ENCODE measurements at places on chromosomes 1 and 21.

DNA sequence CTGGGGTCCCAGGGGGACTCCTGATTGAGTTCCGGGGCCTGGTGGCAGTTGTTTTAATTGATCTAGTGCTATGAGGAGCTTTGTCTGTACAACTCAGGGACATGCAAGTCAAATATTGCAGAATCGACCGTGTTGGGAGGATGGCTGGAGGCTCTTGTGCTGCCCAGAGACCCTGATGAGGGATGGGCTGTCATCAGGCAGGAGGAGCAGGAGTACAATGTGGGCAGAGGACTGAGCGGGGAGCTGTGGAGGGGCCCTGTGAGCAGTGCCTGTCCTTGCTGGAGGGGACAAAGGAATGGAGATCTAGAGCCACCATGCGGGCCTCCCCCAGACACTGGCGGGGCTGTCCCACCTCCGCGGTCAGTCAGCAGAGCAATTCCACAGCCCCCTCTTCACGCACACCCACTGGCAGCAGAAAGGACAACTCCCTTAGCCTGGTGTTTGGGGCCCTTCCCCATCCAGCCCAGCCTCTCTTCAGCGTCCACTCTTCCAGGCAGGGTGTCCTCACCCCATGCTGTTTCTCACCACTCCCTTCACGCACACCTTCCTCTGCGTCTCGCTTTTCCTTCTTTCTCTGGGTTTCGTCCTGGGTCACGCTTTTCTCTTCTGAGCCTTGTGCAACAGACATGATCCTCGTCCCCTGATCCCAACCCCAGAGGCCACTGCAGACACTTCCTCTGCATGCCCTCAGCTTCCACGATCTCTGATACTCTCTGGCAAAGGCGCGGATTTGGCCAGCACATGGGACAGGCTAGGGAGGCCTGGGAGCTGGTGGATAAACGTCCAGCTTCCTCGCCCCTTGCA lies 122.6 kb downstream of the GRIK3 start:
- no peak for DNase-seq

DNA sequence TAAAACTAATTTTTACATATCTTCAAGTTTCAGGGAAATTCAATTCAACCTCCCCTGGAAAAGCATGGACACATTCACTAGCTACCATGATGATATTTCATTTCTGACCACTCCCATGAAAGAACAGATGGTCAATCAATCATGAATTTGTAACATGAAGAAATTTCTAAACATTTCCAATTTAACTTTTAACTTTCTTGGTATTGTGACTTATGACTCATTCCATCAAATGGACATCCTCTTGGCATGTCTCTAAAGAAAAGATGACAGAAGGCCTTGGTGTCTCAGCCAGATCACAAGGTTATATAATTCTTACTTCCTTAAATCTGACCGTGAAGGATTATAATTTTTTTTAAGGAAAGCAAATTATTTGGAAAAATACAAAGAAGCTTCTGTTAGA lies 10.5 kb upstream of the MCOLN3 start:
- no peak for DNase-seq

DNA sequence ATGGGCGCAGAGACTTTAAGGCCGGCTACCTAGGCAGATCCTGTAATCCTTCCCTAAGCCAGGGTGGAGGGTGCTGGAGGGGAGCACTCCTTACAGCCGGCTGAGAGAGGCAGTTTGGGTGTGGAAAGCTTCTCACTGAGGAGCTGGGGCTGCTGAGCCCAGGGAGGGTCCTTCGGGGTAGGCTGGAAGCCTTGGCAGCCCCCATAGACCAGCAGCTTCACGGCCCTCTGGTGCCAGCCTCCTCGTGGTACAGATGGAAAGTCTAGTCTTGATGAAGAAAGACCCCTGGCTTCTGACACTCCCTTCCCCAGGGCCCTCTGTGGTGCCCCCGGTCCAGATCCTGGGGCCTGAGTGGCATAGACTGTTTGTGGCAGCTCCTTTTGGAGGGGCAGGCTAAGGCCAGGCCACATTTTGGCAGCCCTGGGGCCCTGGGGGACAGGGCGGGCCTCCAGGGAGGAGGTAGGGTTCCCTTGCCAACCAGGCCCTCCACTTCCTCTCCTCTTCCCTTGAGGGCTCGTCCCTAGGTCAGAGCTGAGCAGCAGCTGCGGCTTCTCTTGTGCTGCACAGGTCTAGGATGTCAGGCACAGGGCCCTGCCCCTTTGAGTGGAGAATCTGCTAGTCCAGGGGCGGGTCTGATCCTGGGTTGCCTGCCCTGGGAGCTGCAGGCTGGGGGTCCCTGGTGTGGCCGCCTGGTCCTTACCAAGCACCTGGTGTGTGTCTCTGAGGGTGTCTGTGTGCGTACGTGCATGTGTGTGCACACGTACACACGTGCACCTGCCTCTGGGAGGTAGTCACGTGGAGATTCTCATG lies 4.8 kb downstream of the AMPD2 start:
- no peak for DNase-seq

- DNase-seq, result no peak
Observed at GRCh38 chr1:45205910-45206721, at the start of gene ZSWIM5. Gene ZSWIM5, minus strand, starts transcription at chr1:45206605. Its CDS starts 255 bp downstream, at chr1:45206350.

DNA sequence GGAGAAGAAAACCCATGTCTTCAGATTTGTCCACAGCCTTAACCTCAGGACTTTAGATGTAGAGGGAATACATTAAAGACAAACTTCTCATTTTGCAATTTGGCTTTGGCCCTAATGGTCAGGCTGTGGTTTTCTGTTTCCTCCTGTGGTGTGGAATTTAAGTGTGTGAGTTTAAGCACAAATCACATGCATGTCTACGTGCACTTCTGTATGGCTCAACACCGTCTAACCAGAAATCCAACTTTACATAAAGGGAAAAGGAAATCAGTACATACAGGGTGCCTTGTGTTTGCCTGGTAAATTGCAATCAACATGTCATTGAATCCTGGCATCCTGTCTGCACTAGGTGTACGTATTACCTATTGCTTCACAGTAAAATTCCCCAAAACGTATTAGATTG lies 1.2 kb upstream of the ZNF124 start:
- no peak for DNase-seq

DNA sequence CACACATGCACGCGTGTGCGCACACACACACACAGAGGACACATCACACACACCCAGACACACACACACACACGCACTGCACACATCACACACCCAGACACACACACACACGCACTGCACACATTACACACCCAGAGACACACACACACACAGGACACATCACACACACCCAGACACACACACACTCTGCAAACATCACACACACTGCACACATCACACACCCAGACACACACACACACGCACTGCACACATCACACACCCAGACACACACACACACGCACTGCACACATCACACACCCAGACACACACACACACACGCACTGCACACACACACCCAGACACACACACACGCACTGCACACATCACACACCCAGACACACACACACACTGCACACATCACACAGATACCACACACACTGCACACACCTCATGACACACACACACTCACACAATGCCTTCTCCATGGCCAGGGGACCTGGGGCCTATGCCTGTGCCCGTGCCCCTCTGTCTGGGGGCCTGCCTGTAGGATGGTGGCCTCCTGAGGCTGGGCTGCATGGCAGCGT lies 24.4 kb downstream of the CRYAA start:
- no peak for DNase-seq

GRCh38 chr1:170567214-170567613 lies 35.2 kb downstream of the GORAB start:
- DNase-seq, result no peak

DNA sequence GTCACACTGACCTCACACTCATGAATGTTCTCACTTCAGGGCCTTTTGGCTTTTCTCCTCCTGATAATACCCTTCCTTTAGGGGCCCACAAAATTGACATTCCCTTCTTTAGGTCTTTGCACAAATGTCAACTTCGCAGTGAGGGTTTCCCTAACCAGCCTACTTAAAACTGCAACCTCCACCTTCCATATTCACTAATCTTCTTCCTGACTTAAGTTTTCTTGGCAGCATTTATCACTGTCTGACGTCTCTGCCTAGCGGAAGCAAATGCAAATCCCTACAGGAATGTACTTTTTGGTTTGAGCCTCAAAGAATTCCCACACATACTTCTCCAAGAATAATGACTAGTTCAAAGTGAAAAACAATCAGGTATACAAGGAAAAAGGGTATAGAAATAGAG lies 32.8 kb downstream of the INTS7 start:
- DNase-seq, result no peak

Measured in NK-92 treated with Interleukin-12 subunit alpha and Interleukin-12 subunit beta, amount 100 ng/mL, for 24 hours (cell line).